GM23248 (cell line): ENCODE measurements at places on chromosomes 5 and 9.
A peak's percentile ranks its signal among the peaks of the same experiment; 100 is the strongest.

DNA sequence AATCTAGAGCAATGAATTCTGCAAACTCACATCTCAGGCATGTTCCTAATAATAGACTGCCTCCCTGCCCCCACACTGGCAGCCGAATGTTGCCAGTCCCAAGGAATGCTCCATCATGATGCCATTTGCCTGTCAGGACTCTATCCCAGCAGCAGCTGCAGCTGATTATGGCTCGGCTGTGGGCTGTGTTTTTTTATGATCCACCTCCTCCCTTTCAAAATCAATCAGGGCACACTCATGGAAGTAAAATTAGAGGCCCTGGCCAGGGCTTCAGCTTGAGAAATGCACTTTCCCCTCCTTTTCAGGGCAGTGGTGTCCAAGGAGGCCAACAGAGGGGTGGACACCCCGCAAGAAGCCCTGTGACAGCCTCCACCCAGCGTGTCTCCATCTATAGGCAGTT, 176.7 kb upstream of the S1PR3 start:
- H3K27me3 ChIP-seq = no peaks in the 10 kb centered on the region
- DNase-seq = peak; percentile 94
- peak overlapping the region; percentile 58 for H3K27ac ChIP-seq
- peaks cover 54% of the 10 kb centered on the region for H3K4me1 ChIP-seq
- no peak overlapping the region for H3K4me3 ChIP-seq
- H3K36me3 ChIP-seq = no peaks in the 10 kb centered on the region

- no peaks in the 10 kb centered on the region for H3K36me3 ChIP-seq
- no peak overlapping the region for H3K27ac ChIP-seq
- peaks cover 17% of the 10 kb centered on the region for H3K27me3 ChIP-seq
- H3K4me1 ChIP-seq = no peaks in the 10 kb centered on the region
Observed at GRCh38 chr9:126609191-126609590, 4.5 kb upstream of the LMX1B start.

- no peaks in the 10 kb centered on the region for H3K36me3 ChIP-seq
- no peak overlapping the region for H3K4me3 ChIP-seq
- H3K27me3 ChIP-seq = no peaks in the 10 kb centered on the region
- no peak for DNase-seq
- H3K27ac ChIP-seq = no peak overlapping the region
Observed at GRCh38 chr9:121858788-121859187, 207.4 kb downstream of the DAB2IP start.

- no peaks in the 10 kb centered on the region for H3K27me3 ChIP-seq
- no peak for DNase-seq
- H3K27ac ChIP-seq = no peak overlapping the region
Observed at GRCh38 chr5:41219658-41220269, 6.4 kb upstream of the C6 start.

DNA sequence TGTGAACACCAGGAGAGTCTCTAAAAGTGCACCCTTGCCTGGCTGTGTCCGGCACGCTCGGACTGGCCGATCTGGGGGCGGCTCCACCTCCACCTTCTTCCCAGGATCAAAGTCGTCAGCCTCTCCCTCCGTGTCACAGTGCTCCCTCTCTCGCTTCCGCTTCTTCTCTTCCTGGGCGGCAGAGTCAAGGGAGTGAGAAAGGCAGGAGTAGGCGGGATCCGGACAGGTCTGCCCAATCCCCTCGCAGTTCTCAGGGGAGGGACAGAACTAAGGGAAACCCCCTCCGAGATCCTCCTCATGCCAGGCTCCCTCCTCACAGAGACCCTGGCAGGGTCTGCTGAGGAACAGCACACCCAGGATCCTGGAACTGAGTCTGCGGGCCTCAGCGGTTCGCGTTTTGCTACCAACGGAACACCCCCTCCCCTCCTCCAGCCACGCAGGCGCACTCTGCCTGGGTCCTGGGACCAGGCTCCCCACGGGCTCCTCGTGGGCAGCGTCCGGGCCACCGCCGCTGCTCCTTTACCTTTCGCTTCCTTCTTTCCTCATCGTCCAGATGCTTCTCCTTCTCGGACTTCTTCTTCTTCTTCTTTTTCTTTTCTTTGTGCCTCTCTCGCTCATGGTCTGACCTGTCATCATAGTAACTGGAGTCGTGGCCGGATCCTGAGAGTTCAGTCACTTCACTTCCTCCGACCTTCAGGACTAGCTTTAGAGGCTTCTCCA, 1.3 kb downstream of the BRD9 start:
- peak overlapping the region; percentile 82 for H3K4me3 ChIP-seq
- H3K36me3 ChIP-seq = peaks cover 19% of the 10 kb centered on the region; the same call in 1 of the 2 replicates
- peak overlapping the region; percentile 71; the same call in 1 of the 2 replicates for H3K27ac ChIP-seq
- H3K4me1 ChIP-seq = peaks cover 7% of the 10 kb centered on the region; the same call in 1 of the 2 replicates

DNA sequence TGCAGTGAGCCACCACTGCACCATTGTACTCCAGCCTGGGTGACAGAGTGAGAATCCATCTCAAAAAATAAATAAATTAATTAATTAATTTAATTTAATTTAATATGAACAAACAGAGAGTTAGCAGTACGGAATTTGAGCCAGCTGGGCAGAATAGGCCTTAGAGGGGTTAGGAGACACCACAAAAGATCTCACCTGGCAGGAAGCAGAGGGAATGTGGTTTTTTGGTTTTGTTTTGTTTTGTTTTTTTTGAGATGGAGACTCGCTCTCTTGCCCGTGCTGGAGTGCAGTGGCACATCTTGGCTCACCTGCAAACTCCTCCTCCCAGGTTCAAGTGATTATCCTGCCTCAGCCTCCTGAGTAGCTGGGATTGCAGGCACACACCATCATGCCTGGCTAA, 31.8 kb upstream of the PWWP2A start:
- H3K4me3 ChIP-seq = no peak overlapping the region
- H3K27me3 ChIP-seq = no peaks in the 10 kb centered on the region
- H3K27ac ChIP-seq = no peak overlapping the region

GRCh38 chr5:66561256-66561990, 34.8 kb upstream of the MAST4 start:
- no peak overlapping the region for H3K4me3 ChIP-seq
- H3K27me3 ChIP-seq = no peaks in the 10 kb centered on the region
- no peak for DNase-seq
- H3K27ac ChIP-seq = no peak overlapping the region
- H3K4me1 ChIP-seq = no peaks in the 10 kb centered on the region

GRCh38 chr5:109928046-109928445, 238.3 kb downstream of the MAN2A1 start:
- H3K27ac ChIP-seq = no peak overlapping the region
- peaks cover 15% of the 10 kb centered on the region; the same call in 1 of the 2 replicates for H3K27me3 ChIP-seq
- no peak overlapping the region for H3K4me3 ChIP-seq
- H3K36me3 ChIP-seq = no peaks in the 10 kb centered on the region
- DNase-seq = no peak

- H3K27me3 ChIP-seq = no peaks in the 10 kb centered on the region
- peak; percentile 41 for DNase-seq
- no peak overlapping the region for H3K4me3 ChIP-seq
- H3K27ac ChIP-seq = no peak overlapping the region
- H3K36me3 ChIP-seq = no peaks in the 10 kb centered on the region
Observed at GRCh38 chr5:92418341-92418740, 1035.2 kb upstream of the ARRDC3 start.

DNA sequence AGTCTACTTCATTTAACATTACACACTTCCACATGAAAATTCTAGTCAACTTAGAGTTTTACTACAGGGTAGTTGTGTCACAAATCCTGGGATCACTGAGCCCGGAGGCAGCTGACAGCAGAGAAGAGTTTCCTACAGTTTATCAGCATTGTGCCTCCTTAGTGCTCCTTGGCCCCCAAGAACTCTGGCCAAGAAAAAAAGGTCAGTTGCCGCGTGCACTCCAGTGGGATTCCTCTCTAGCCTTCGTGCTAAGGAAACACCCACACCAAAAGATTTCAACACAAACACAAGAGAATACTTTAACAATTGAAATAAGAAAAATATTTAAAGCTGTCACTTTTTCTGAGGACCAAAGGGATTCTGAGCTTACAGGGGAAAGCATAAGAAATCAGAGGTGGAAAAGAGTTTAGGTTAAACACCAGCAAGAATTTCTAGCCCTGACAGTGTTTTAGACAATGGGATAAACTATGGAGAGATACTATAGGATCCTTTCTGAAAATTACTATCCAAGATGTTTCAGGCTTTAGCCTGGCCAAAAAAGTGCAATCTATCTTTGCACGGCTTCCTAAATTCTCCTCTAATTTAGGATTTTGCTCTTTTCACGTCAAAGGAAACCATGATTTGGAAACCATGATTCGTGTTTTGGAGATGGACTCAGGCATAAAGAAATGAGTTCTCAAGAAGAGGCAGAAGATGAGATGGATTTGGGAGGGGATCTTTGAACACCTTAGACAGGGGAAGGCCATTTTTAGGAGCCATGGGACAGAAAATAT, 606.8 kb downstream of the RAB3C start:
- no peak overlapping the region for H3K4me3 ChIP-seq
- H3K36me3 ChIP-seq = no peaks in the 10 kb centered on the region
- peaks cover 10% of the 10 kb centered on the region for H3K4me1 ChIP-seq

DNA sequence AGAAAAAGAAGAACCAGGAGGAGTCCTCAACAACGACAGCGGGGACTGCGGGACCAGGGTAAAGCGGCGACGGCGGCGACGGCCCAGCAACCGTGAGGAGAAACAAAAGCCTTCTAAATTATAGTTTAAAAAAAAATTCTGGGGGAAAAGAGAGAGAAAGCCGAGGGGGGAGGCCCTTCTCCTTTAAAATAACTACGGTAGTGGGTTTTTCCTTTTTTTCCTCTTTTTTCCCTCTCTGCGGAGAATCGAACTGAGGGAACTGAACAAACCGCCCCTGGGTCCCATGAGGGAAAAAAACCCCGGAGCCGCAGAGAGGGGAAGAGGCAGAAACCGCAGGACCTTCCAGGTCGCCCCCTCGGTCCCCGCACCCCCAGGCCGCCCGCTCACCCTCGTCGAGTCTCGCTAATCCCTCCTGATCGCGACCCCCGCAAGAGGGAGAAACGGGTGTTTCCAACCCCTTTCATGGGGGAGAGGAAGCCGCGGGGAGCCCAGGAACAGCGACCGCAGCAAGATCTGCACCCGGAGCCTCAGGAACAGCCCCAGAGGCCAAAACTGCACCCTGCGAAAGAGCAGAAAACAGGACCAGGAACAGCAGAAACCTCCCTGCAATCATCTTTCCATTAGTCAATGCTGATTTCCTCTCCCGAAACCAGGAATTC, 453 bp downstream of the CPEB4 start:
- H3K36me3 ChIP-seq = no peaks in the 10 kb centered on the region
- no peaks in the 10 kb centered on the region for H3K27me3 ChIP-seq
- DNase-seq = peak; percentile 72
- H3K4me1 ChIP-seq = peaks cover 32% of the 10 kb centered on the region
- peak overlapping the region; percentile 100 for H3K4me3 ChIP-seq

DNA sequence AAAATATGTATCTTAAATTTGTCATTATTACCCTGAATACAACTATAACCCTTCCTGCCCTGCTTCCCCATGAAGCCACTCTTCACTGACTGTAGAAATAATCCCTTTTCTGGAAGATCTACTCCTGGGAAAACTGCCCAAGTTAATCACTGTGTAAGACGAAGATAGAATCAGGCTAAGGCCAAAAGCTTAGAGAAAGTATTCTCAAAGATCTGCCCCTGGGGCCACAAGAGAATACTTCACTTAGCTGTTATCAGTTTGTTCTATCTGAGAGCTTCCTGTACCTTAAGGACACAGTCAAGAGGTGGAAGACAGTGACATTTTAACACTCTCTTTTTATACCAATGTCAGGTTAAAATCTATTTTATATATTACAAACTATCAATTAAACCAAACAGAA, 33.8 kb downstream of the RNF145 start:
- peak overlapping the region; percentile 40 for H3K27ac ChIP-seq
- no peaks in the 10 kb centered on the region for H3K27me3 ChIP-seq
- H3K36me3 ChIP-seq = peaks cover 30% of the 10 kb centered on the region

- H3K27me3 ChIP-seq = no peaks in the 10 kb centered on the region
- H3K4me1 ChIP-seq = no peaks in the 10 kb centered on the region
- H3K27ac ChIP-seq = no peak overlapping the region
- no peak overlapping the region for H3K4me3 ChIP-seq
- DNase-seq = no peak
Observed at GRCh38 chr9:133067813-133068212, 6.0 kb downstream of the CEL start.

DNA sequence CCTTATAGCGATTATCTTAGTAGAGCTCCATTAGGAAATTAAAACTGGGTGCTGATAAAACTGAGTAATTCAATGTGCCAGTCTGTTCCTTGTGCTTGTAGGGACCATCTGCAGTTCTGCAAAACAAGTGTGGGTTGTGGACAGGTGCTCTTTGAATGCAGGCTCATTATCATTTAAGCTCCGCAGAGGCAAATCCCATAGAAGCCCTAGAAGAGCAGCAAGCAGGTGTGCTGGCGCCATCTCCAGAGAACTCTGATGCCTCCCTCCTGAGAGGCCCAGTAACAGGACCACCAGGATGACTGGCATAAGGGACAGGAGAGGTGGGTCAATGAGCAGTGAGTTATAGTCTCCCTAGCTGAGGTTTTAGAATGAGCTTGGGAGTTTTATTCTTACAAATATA, 1342.4 kb upstream of the DMAC1 start:
- no peak for DNase-seq
- no peaks in the 10 kb centered on the region for H3K27me3 ChIP-seq
- no peaks in the 10 kb centered on the region for H3K36me3 ChIP-seq
- no peaks in the 10 kb centered on the region for H3K4me1 ChIP-seq

DNA sequence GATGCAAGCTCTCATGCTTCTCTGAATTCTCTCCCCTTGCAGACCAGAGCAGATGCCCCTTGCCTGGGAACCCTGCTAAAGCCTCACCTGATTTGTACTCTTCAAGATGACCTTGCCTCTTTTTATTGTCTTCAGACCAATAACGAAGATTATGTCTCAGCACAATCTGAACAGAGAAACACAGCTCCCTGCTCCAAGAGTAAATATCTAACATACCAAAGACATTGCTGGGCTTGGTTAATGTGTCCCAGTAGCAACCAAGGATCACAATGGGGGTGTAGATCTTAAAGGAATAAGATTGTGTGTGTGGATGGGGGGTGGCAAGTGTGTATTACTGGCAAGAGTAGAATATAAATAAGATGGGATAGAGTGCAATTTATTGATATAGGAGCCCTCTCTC, 67.6 kb upstream of the LHFPL2 start:
- no peaks in the 10 kb centered on the region for H3K36me3 ChIP-seq
- H3K4me3 ChIP-seq = no peak overlapping the region

GRCh38 chr5:9954869-9955268, 294.8 kb downstream of the ATPSCKMT start:
- 0 out of 2 replicates have a peak, but pooled peaks cover 3% of the 10 kb centered on the region for H3K4me1 ChIP-seq
- peak; percentile 3 for DNase-seq
- H3K27me3 ChIP-seq = 0 out of 2 replicates have a peak, but pooled peaks cover 20% of the 10 kb centered on the region
- no peak overlapping the region for H3K27ac ChIP-seq

DNA sequence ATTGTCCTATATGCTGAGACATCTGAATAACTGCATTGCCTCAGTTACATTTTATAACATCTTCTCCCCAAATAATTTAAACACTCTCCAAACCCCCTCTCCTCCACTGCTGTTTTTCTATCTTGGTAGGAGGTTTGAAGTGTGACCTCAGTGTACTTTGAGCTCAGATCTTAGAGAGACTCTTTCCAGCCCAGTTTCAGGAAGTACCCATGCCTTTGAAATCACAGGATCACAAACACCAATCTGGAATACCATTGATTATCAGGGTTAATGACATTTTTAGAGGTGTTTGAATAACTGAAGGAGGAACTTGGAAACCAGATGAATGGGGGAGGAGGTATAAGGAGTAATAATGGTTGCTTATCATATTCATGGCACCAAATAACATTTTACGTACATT, 93.2 kb downstream of the GCNT1 start:
- H3K4me3 ChIP-seq = no peak overlapping the region
- H3K27ac ChIP-seq = no peak overlapping the region
- DNase-seq = no peak
- H3K27me3 ChIP-seq = no peaks in the 10 kb centered on the region
- H3K4me1 ChIP-seq = peaks cover 2% of the 10 kb centered on the region; the same call in 1 of the 2 replicates
- no peaks in the 10 kb centered on the region for H3K36me3 ChIP-seq
